ENCODE measurements at places on chromosomes 2 and 18.
A peak's percentile ranks its signal among the peaks of the same experiment; 100 is the strongest.

GRCh38 chr2:157150747-157151146 lies 106.8 kb upstream of the GALNT5 start:
- no peak for DNase-seq

GRCh38 chr2:63506320-63506719 lies 82.0 kb downstream of the WDPCP start:
- DNase-seq: no peak

- no peak for DNase-seq
Measured at GRCh38 chr18:31072175-31072574, 29.6 kb upstream of the DSC3 start.

- DNase-seq: no peak
Measured at GRCh38 chr2:216215658-216216390, 106.7 kb downstream of the XRCC5 start.

GRCh38 chr2:39593439-39594393 lies 72.0 kb upstream of the TMEM178A start:
- peak; percentile 6 for DNase-seq

- DNase-seq: no peak
Measured at GRCh38 chr2:8984157-8984556, 19.3 kb downstream of the MBOAT2 start.

DNA sequence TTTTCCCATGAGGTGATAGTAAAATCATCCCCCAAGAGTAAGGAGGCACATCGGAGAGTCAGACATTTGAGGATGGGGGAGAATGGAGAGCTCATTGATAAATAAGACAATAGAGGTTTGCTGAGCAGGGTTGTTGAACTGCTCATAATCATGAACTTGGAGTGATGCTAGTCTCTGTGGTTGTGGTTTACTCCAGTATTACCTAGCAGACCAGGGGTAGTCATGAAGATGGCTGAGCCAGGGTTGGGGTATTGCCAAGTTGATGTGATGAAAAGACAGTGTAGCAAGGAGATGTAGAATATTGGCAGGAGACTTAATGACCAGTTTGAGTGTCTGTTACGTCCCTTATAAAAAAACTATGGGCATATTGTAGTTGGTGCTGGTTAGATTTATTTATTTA lies 25.4 kb downstream of the CYBRD1 start:
- DNase-seq: no peak

GRCh38 chr2:113179446-113180045 lies 5.8 kb downstream of the PSD4 start:
- no peak for DNase-seq

GRCh38 chr2:83705146-83705545 lies 753.9 kb downstream of the SUCLG1 start:
- DNase-seq: no peak

GRCh38 chr2:239831861-239832489 lies 193.2 kb downstream of the NDUFA10 start:
- no peak for DNase-seq
